ENCODE measurements at places on chromosomes 2 and 18. TPM values are rescaled to one million over a fixed set of nuclear protein-coding genes. Genes with fewer than 3 reads are reported as not detected.

Gene TLX2
- total RNA-seq: 0.72 TPM

Gene ADAM23
- 46.8 TPM for total RNA-seq

GRCh38 chr18:68418226-68418868 is 296.6 kb downstream of the TMX3 start:
- no peak overlapping the region for H3K27ac ChIP-seq
- H3K36me3 ChIP-seq: no peaks in the 10 kb centered on the region
- H3K27me3 ChIP-seq: no peaks in the 10 kb centered on the region

DNA sequence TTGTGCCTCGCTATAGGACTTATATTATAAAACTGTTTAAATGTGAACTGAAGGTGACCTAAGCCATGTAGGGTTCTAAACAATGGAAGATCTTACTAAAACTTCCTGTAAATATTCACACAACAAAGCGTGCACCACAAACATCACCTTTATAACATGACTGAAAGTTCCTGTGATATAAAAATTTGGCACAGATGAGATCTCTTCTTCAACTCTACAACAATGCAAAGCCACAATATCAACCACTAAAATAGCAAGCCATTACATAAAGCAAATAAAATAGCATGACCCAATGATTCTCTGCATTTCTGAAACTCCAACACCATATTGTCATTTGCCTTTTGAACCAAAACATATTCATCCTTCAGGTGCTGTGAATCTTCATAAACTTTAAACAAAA is 3.5 kb downstream of the YES1 start:
- no peaks in the 10 kb centered on the region for H3K27me3 ChIP-seq
- no peak overlapping the region for H3K27ac ChIP-seq
- no peak overlapping the region for H3K4me3 ChIP-seq
- H3K36me3 ChIP-seq: no peaks in the 10 kb centered on the region
- H3K4me1 ChIP-seq: 0 out of 2 replicates have a peak, but pooled peaks cover 8% of the 10 kb centered on the region
- no peak for DNase-seq

DNA sequence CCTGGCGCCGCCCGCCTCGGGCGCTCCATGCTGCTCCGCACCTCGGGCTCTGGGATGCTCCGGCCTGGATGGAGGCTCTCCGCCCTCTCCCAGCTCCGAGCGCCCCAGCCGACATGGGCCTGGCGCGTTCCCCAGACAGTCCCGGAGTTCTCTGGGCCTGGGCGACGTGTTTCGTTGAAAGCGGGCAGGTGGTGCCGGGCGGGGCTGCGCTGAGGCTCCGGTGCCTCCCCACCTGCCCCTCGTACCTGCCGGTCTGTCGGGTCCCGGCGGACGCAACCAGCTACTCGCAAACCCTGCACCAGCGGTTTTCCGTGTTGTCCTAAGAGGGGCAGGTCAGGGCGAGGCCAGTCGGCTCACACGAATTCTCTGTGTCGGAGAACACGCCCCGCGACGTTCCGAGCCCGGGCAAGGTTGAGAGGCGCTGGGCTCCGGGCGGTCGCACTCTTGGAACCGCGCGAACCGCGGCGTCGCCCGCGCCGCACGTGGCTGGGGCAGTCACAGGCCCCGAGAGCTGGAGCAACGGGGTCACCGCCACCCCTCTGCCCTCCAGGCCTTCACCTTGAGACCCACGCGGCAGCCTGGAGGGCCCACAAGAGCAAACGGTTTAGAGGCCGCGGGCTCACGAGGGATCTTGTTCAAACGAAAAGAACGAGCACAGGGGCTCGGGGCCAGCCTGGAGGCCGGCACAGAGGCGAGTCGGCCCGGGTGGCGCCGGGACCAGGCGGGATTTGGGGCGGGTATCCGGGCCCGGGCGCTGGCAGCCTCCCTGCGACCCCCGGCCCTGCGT is 4.2 kb upstream of the SIX2 start:
- no peaks in the 10 kb centered on the region for H3K36me3 ChIP-seq
- no peak overlapping the region for H3K4me3 ChIP-seq
- H3K27ac ChIP-seq: no peak overlapping the region
- no peaks in the 10 kb centered on the region for H3K4me1 ChIP-seq
- H3K27me3 ChIP-seq: peaks cover 3% of the 10 kb centered on the region

GRCh38 chr2:98269830-98270229 is 76.4 kb upstream of the CNGA3 start:
- no peaks in the 10 kb centered on the region for H3K36me3 ChIP-seq
- H3K4me1 ChIP-seq: no peaks in the 10 kb centered on the region
- no peak for DNase-seq
- no peak overlapping the region for H3K27ac ChIP-seq
- H3K4me3 ChIP-seq: no peak overlapping the region
- H3K27me3 ChIP-seq: no peaks in the 10 kb centered on the region

Gene SOCS6
- 19.0 TPM for total RNA-seq

GRCh38 chr2:112345030-112346027 is 69.9 kb downstream of the ZC3H6 start:
- no peaks in the 10 kb centered on the region for H3K36me3 ChIP-seq
- peaks cover 7% of the 10 kb centered on the region for H3K4me1 ChIP-seq
- H3K4me3 ChIP-seq: peak overlapping the region; percentile 13
- peak overlapping the region; percentile 53 for H3K27ac ChIP-seq
- no peaks in the 10 kb centered on the region for H3K27me3 ChIP-seq

Gene UCN
- total RNA-seq: 0.86 TPM

Gene DCDC2C
- not detected for total RNA-seq

Gene GPAT2
- total RNA-seq: not detected

Gene COL5A2
- 244 TPM for total RNA-seq

GRCh38 chr2:220857368-220857767 is 714.7 kb downstream of the EPHA4 start:
- no peaks in the 10 kb centered on the region for H3K4me1 ChIP-seq
- no peak for DNase-seq
- H3K36me3 ChIP-seq: no peaks in the 10 kb centered on the region
- H3K27me3 ChIP-seq: no peaks in the 10 kb centered on the region
- no peak overlapping the region for H3K4me3 ChIP-seq
- H3K27ac ChIP-seq: no peak overlapping the region

GRCh38 chr2:96320728-96321622 is 4.1 kb upstream of the ITPRIPL1 start:
- DNase-seq: peak; percentile 32
- peaks cover 2% of the 10 kb centered on the region for H3K27me3 ChIP-seq
- no peak overlapping the region for H3K27ac ChIP-seq

DNA sequence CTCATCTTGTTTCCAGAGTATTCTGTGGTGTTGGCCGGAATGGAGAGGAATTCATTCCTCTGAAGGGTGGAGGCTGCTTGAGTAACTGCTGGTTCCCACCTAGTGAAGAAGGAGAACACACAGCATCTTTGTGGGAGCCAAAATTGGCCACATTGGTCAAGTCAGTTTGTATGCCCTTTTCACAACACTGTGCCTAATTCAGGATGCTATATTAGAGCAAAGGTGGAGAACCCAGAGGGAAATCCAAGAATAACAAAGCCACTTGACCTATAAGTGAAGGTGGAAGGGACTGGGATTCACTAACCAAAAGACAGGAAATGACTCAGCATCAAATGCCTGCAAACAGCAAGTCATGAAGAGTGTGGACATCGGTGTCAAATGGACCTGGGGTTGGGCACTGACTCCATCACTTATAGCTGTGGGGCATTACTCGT is 27.3 kb upstream of the MLPH start:
- no peak overlapping the region for H3K27ac ChIP-seq
- H3K36me3 ChIP-seq: no peaks in the 10 kb centered on the region
- no peaks in the 10 kb centered on the region for H3K27me3 ChIP-seq
- no peaks in the 10 kb centered on the region for H3K4me1 ChIP-seq
- H3K4me3 ChIP-seq: no peak overlapping the region

GRCh38 chr2:172806493-172806892 is 70.8 kb downstream of the RAPGEF4 start:
- no peaks in the 10 kb centered on the region for H3K4me1 ChIP-seq
- no peak overlapping the region for H3K4me3 ChIP-seq
- no peaks in the 10 kb centered on the region for H3K27me3 ChIP-seq
- no peak overlapping the region for H3K27ac ChIP-seq
- no peak for DNase-seq
- H3K36me3 ChIP-seq: no peaks in the 10 kb centered on the region

Gene IL1RN
- total RNA-seq: not detected

DNA sequence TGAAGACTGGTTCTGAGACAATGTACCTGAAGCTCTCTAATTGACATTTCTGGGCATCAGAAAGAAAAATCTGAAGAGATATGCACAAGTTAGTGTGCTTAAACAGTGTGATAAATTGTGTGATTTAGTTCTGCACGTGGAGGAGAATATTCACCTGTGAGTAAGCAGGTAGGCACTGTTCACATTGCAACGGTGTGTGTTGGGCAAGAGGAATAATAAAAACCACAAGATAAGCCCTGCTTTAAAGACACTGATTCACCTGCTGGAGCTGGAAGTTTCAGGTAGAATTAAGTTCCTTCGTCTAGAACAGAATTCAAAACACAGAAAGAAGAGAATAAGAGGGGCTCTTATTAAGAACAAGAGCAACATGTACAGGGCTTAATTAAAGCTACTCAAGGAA is 864.3 kb upstream of the SOX11 start:
- H3K27me3 ChIP-seq: no peaks in the 10 kb centered on the region
- no peaks in the 10 kb centered on the region for H3K36me3 ChIP-seq
- no peak for DNase-seq

DNA sequence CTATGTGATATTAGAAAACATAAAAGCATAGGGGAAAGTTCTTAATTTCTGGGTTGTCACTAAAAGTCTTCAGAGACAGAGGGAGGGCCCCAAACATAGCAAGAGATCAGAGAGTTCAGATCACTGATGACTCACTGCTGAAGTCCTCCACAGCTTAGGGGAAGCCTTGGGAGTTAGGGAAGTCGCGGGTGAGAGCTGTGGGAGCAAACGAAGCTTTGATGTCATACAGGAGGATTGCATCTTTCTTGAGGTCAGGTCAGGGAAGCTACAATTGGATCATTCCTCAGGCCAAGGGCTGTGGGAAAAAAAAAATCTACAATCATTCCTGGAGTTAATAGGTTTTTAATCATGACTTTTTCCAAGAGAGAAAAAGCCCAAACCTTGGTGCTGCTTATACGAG is 96.2 kb downstream of the COPS8 start:
- H3K27me3 ChIP-seq: no peaks in the 10 kb centered on the region
- H3K36me3 ChIP-seq: no peaks in the 10 kb centered on the region
- H3K27ac ChIP-seq: no peak overlapping the region
- H3K4me1 ChIP-seq: no peaks in the 10 kb centered on the region
- H3K4me3 ChIP-seq: no peak overlapping the region
- DNase-seq: no peak

GRCh38 chr2:23456396-23456795 is 71.4 kb downstream of the KLHL29 start:
- no peaks in the 10 kb centered on the region for H3K4me1 ChIP-seq
- no peaks in the 10 kb centered on the region for H3K27me3 ChIP-seq
- H3K27ac ChIP-seq: no peak overlapping the region
- H3K4me3 ChIP-seq: no peak overlapping the region
- DNase-seq: no peak

DNA sequence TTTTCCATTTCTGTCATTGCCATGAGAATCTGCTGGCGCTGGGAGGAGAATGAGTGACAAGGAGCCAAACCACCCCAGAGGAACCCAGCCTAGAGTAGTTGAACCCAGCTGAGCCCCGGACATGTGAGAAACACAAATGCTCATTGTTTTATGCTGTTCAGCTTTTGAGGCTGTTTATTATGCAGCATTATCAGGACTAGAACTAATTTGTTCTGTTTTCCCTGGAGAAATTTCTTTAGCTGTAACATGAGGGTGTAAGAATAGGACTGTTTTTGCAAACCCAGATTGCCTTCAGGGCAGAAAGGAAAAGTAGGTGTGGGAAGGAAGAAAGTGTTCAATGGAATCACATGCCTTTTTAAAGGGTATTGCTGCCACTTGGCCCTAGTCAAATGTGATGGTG is 28.5 kb upstream of the DOCK10 start:
- no peak overlapping the region for H3K4me3 ChIP-seq

Gene ZNF804A
- total RNA-seq: not detected

All from Caco-2 (cell line).